ENCODE measurements at places on chromosomes 2 and 18.

DNA sequence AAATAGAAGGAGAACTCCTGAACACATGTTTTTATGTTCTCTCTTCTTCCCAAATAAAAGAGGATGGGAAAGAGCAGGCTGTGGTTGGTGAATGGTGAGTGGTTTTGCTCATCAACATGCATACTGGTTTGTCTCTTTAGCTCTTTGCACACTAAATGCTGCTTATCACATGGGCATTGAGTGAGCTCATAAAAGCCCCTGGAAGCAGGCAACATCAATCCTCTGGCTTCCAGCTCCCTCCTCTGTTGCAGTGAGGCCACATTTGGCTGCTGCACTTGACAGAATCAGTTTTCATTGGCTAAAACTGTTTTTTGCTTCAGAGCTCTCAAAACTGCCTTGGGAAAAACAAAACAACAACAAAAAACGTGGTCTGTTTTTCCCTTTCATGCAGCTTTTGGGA is 1308.2 kb upstream of the NRXN1 start:
- no peak for DNase-seq

- no peak for DNase-seq
Measured at GRCh38 chr18:55811925-55812324, 223.9 kb upstream of the TCF4 start.

- no peak for DNase-seq
Measured at GRCh38 chr2:160465406-160465805, 28.2 kb downstream of the RBMS1 start.

DNA sequence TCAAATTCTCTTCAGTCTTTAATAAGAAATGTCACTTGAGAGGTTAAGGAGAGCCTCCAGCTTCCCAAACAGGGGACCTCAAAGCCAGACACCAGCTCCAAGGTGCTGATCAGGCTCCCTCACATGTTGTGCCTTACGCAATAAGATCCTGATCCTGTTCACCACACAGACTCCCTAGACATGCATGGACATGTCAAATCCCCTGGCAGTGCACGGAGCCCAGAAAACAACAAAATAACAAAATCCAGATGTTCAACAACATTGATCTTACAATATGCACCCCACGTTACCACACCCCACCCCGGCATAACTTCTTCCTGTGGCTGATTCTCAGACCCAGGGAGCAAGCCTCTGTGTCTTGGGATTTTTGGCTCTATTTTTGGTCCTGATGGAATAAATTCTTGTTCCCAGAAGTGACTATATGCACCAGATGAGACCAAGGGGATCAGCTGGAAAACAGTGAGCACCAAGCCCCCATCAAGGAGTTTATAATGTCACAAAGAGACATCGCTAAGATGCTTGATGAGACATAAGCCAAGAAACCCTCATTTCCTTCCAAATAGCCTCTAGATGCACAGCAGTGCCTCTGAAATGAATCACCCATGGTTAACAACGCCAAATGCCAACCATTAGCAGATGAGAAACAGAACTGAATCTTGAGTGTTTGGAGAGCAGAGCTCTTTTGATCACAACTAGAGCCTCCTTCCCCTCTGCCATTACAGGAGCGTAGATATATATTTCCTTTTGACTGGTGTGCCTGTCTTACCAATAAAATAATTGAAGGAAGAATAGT is 198.2 kb downstream of the PRKCE start:
- DNase-seq = peak; percentile 84

GRCh38 chr2:235833971-235834620 is 334.1 kb downstream of the GBX2 start:
- DNase-seq = no peak

DNA sequence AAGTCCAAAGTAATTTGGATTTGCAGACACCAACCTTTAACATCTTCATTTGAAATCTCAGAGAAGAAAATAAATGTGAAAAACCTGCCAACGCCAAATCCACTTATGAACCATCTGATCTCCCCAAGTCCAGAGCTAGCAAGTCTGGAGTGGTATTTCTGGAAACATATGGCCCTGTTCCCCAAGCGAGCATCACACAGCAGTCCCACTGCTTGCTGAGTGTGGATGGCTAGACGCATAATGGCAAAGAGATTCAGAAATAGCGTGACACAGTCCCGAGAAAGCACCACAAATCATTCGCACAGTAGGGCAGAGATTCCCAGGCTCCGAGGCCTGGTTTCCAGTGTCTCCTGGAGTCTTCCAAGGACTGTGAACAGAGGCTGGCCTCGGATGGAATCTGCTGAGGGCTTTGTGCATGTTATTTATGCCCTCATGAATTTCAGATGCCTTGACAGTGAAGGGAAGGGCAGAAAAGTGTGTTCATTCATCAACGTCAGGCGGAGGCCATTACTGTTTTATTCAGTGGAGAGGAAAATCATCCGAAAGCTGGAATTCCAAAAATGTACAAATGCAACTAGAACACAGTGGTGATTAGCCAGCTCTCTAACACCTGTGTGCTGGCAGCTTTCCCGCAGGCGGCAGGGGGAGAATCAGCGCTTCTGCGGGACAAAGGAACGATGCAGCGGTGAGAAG is 417.0 kb downstream of the EIPR1 start:
- no peak for DNase-seq

DNA sequence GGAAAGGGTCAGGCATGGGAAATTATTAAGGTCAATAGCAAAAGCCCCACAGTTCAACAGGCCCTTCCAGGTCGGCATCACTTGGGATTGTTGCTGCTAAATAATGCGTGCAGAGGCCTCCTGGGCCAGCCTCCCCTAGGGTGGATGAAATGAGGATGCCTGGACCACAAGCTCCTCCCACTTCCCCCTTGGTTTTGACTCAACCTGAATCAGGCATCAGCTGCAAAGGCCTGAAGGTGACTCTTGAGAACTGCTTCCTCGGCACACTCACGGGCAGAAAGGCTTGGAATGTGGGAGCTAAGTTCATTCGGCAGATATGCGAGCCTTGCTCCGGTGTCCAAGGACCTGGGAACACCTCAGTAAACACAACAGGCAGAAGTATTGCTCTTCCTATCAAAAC is 69.3 kb downstream of the MBP start:
- DNase-seq = no peak

DNA sequence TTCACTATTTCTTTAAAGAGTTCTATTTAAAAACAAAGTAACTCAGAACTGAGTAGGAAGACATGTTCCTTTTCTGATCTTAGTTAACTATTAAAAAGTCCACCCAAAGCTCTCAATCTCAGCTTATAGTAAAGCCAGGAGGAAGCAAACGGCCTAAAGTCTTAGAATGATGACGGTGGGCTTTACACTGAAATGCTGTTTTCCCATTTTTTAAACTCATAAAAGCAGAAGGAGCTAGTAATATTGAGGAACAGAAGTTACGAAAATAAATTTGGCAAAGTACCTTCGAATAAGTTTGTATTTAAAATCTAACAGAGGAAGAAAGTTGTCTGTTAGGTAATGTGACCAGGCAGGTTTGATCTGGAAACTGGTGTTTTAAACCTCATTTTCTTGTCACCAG is 111.1 kb downstream of the ZNF532 start:
- DNase-seq = no peak

DNA sequence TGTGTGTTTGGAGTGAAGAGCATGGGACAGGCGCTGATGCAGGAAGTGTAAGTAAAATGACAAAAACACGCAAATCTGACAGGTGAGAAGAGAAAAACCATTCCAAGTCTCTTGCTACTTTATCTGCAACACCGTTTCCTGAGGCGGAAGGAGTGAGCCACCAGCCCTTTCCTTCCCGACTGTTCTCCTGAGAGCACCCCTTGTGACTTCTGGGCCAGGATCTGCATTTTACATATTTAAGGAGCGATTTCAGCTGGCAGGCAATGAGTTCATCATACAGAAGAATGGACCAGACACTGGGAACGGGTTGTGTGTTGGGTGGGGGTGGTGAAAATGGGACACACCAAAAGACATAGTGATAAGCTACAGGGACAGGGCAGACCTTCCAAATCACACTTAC is 277.3 kb downstream of the TGIF1 start:
- no peak for DNase-seq

- DNase-seq = no peak
Measured at GRCh38 chr18:46754188-46754587, 2.7 kb downstream of the ST8SIA5 start.

GRCh38 chr2:34851804-34852203 is 1252.7 kb upstream of the FAM98A start:
- no peak for DNase-seq

GRCh38 chr2:83364264-83364663 is 1094.8 kb downstream of the SUCLG1 start:
- DNase-seq = peak; percentile 90

DNA sequence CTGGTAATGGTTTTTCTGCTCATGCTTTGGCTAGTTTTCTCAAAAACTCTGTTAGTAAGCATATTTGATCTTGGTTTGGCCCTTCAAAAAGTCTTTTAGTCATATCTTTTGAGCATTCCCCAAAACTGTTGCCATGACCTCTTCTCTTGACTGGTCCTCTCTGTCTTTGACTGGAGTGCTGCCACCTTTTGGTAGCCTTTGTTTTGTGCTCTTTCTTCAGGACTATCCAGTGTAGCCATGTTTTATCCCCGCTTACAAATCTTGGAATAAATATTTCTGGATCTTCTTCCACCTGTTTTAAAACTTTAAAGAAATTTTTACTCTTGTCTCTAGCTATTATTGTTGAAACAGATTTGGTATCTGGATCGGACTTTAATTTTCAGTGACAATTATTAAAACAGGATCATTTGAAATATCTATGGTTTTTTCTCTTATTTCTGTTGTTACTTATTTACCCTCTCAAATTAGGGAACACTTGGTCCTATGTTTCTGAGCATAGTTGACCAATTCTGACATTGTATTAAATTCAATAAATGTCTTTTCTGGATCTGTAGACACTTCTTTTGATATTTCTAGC is 965 bp upstream of the ELOA2 start:
- peak; percentile 1 for DNase-seq

- DNase-seq = no peak
Measured at GRCh38 chr2:147917161-147917560, 72.3 kb downstream of the ACVR2A start.

DNA sequence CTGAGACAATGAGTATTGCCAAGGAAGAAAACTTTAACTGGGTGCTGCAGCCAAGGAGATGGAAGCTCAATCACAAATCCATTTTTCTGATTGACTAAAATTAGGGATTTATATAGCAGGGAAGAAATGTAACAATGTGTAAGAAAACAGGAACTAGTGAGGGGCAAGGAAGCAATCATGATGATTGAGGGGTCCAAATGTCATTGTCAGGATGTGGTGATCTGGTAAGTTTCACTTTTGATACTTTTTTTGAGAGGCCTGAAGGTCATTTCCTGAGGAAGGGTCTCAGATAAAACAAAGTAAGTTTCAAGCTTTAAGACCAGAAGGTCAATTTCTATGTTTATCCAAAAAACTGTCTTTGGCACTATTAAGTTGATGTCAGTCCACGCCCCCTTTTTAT is 12.0 kb upstream of the GCC2 start:
- no peak for DNase-seq

- DNase-seq = peak; percentile 95
Measured at GRCh38 chr2:174797781-174798276, 33.6 kb upstream of the CHRNA1 start.

Measured in fibroblast of skin of scalp (primary cell).